Posterior vena cava (tissue), 2 donors: ENCODE measurements at places on chromosomes 12 and 14. TPM values are rescaled to one million over a fixed set of nuclear protein-coding genes. Genes with fewer than 3 reads are reported as not detected.

- DNase-seq, result peak; percentile 86
Measured at GRCh38 chr12:51922762-51923505, 15.6 kb downstream of the ACVRL1 start.

DNA sequence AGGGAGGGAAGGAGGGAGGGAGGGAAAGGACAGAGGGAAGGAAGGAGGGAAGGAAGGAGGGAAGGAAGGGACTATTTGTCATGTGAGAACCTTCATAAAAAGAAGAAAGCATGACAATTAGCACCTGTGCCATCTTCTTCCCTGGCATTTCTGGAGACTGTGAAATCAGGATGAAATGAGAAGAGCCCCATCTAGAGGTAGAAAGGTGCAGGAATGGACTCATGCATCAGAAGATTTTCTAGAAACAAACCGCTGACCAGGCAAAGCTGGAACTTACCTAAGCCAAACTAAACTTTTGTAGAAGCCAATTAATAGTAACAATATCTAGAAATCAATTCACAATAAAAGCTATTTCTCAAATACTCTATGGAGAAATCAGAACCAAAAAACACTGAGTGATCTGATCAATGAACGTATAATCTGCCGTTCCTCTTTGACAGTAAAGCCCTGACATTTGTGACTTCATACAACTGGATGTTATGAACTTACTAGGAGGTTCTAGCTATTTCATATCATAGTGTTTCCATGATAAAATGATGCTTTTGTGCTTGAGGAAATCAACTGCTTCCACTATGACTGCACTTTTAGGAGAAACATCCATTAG, 24.4 kb upstream of the CRACR2A start:
- DNase-seq, result no peak

- no peak for DNase-seq
Measured at GRCh38 chr12:22916815-22917214, 291.8 kb downstream of the ETNK1 start.

DNA sequence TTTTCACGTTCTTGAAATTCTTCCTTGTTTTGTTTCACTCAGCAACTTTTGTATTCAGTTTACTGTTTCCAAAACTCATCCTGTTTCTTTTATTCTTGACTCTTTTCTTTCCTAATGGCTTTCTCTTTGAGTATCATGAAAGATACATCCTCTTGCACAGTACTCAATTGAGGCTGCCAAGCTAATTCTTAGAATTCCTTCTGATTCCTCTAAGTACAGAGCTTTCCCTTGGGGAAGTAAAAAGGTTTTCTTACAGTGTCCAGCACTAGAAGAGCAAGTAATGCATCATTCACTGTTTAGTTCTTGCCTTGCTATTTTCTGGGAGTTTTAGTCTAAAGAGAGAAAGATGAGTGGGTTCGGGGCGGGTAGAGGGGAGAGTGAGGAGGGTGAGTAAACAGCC, 154.1 kb downstream of the NEDD1 start:
- no peak for DNase-seq

DNA sequence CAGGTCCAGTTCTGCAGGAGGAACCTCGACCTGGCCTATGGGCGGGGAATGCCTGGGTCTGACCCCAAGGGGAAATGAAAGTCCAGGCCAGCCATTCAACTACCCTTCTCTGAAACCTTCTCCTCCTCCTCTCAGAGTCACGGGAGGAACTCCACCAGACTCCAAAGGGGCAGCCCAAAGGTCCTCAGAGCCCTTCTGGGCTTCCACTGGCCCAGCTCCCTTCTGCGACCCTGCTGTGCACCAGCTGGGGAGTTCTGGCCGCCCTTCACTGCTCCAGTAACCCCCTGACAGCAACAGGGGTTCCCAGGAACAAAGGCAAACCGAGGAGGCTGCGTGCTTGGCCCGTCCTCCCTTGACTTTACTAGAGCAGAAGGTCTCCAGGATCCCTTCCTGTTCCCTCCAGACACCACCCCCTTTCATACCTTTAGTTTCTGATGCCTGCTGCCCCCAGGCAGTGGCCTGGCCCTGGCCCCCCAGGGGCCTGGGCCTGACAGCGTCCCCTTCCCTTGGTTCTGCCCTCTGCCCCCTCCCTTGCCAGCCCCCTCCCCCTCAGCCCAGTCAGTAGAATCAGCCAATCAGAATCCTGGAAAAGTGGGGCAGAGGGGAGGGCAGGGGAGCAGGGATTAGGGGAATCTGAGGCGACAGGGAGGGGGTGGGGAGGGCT, 850 bp upstream of the ZNF385A start:
- no peak for DNase-seq

DNA sequence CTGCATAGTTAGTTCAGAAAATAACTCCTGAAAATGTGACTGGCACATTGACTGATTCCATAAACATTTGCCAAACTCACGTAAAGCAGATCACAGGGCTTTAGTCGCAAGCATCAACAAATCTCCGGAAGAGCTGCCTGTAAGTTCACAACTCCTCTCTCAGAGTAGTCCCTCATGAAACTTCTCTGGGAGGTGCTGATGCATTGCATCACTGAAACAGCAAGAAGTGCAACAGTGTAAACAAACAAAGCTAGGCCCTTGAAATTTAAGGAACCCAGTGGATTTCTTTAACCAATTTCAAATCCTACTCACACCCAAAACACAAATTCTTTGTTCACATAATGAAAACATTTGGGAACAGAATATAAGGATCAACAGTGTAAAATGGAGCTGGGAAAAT, 1691.7 kb upstream of the FLRT2 start:
- DNase-seq, result no peak

- DNase-seq, result no peak
Measured at GRCh38 chr14:102430212-102430908, 67.6 kb downstream of the TECPR2 start.

DNA sequence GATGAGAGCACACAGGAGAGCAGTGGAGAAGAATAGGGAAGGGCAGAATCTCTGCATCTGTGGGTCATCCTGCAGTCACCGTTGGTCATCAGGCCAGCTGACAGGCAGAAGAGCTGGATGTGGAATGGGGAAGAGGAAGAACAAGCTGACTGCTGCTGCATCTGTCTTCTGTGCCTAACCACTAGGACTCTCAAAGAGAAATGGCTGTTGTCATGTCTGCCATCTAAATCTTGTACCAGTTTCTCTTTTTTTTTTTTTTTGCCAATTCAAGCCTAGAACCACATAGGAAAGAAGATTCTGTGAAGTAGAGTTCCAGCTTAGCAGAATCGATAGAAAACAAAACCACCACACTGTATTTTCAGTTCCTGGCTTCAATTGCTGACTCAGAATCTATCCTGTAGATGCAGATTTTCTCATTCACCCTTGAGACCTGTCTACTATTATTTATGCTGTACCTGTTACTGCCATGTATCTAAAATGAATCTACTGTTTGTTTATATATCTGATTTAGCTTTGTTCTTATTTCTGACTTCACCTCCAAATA, 421.9 kb upstream of the PRICKLE1 start:
- no peak for DNase-seq

GRCh38 chr12:56061982-56062381, 18.0 kb upstream of the ERBB3 start:
- no peak for DNase-seq

GRCh38 chr12:67254372-67255026, 14.7 kb upstream of the CAND1 start:
- DNase-seq, result no peak

DNA sequence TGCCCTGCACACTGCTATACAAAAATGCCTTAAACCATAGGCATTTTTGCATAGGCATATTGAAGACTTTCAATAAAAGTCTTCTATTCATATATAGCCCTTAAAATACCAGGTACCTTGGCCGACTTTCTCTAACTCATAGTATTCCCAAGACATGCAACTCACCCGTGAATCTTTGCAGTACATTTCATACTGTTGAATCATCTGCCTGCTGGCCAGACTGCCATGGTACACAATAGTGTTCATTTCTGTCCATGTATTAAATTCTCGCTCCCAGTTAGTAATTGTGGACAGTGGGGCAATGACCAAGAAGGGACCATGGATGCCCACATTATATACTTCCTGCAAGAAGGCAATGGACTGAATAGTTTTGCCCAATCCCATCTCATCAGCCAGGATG, 24.3 kb upstream of the SUPT16H start:
- DNase-seq, result no peak

DNA sequence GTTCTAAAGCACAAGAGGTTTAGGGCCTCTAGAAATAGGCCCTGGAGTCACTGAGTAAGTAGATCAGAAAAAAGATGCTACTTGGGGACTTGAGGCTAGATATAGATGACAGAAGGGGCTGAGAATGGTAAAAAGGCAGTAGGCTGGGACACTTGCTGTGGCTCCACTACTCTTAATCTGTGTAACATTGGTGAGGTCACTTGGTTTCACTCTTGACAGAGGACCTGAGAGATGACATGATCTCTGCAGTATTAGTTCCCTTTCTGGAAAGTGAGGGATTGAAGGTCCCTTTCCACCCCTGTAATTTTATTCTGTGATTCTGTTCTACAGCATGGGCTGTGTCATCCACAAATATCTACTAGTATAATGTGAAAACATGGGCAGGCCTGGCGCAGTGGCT, 39.7 kb downstream of the MAPKAPK5 start:
- no peak for DNase-seq

- DNase-seq, result no peak
Measured at GRCh38 chr14:73722581-73722980, 8.4 kb upstream of the PNMA1 start.

DNA sequence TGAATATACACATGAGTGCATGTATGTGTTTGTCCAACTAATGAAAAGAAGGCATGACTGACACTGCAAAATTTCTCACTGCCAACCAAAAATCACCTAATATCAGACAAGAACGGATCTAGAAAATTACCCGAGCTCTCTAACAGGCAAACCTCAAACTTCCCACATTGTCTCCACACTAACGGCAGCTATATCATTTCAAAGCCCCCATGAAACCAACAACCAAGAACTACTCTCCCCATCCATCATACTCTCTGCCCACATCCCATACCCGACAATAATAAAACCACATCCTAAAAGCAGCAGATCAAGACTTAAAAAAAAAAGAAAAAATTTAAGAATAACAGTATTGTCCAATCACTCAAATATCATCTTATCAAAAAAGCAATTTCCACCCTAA, 227.1 kb downstream of the CEP128 start:
- no peak for DNase-seq

- DNase-seq, result no peak
Measured at GRCh38 chr14:53900499-53900898, 56.1 kb downstream of the BMP4 start.

DNA sequence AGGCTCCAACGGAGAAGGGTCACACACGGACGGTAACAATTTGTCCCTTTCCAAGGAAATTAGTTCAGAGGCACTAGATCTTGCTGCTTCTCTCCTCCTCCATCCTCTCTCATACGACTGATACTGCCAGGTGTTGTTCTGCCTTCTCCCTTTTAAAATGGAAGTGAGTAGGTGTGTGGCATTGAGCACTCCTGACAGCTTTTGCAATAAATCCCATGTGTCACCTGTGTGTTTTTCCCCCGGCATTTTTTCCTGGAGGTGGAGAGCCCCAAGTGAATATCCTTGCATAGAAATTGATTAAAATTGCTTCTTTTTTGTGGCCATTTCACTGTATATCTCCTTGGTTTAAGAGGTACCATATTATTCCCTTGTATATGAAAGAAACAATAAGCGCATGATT, 26.2 kb upstream of the AKAP5 start:
- no peak for DNase-seq

DNA sequence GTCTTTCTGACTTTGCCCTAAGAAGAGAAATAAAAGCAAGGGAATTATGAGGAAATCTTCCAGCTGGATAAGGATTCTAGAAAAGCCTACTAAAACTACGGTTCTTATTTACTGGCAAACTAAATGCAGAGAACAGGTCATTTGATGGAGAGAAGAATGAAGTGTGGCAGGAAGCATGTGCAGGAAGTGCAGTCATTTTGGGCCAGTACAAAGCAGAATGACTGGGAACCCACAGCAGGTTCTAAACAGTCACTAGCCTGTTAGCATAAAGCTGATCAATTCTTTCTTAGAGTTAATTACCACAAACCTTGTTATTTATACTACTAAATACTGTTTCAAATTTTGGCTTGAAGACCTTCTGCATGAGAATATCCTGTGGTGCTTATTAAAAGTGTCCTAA, 36.7 kb downstream of the CFAP54 start:
- no peak for DNase-seq

DNA sequence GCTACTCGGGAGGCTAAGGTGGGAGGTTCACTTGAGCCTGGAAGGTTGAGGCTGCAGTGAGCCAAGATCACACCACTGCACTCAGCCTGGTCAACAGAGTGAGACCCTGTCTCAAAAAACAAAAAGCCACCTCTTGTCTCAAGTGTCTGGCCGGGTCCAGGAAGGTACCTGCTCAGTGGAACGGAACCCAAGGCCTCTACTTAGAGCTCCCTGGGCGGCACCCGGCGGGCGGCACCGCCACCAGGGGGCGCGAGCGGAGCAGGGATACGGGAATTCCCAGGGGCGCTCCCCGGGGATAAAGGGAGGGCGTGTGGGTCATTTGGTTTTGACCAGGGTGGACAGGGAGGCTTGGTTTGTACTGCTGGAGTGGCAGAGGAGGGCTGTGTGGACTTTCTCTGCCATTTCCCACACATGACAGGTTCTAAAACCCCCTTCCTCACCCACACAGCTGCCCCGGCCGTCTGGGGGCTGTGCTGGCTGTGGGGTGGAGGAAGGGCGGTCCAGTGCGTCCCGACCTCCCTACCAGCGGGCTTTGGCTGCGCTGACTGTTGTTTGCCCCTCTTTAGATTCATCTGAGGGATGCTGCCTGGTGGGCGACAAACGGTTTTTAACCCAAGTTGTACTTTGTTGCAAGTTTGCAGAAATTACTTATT, 91.4 kb downstream of the SETD3 start:
- no peak for DNase-seq

DNA sequence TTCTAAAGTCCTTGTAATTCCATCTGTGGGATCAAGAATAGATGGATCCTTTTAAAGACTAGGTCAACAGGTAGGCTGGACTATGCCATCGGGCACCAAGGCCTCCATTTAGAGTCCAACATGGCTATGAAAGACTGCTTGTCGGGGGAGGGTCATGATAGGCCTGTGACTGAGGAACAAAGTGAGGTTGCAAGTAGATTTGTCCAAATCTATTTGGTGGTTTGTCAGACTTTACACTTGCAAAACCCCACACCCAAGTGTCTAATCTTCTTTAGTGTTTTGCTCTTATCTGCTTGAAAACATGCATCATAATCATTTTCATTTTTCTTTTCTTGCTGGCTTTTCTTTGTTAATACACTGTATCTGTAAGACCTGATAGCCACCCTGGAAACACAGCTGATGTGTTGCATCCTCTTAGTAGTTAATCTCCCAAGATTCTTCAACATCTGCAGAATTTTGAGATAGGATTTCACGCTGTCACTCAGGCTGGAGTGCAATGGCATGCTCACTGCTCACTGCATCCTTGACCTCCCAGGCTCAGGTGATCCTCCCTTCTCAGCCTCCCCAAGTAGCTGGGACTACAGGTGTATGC, 50.3 kb downstream of the TDP1 start:
- no peak for DNase-seq

- no peak for DNase-seq
Measured at GRCh38 chr14:60095231-60095630, 3.5 kb downstream of the PCNX4 start.

Gene FITM1
- 0.38 TPM for total RNA-seq

Gene SSPN
- 65.4 TPM for total RNA-seq

Gene CPNE6
- total RNA-seq, result 0.32 TPM

Gene LRFN5
- total RNA-seq, result 0.74 TPM

Gene ASCL1
- not detected for total RNA-seq

Gene RNASE3
- total RNA-seq, result 0.60 TPM

Gene PTHLH
- 1.8 TPM for total RNA-seq
